Stimulated activated CD8-positive, alpha-beta memory T cell treated with anti-CD3 and anti-CD28 coated beads, Interleukin-15, amount 100 ng/mL, for 24 hours (primary cell): ENCODE measurements at places on chromosomes 13 and 19.

DNA sequence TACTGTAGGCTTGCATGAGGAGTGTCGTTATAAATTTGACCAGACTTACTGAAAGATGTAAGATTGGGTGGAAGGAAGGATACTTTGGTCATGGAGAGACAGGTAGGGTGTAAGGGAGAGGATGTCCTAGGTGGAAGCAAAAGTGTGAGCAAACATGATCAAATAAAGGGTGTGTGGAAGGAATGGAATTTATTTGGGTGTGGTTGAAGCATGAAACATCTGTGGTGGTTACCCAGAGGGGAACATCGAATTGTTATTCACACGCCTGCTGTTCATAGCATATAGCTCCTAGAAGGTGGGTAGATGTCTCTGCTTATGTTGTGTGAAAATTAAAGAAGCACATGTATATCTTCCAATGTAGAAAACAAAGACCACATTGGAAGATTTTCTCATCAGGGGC lies 157.7 kb downstream of the ATP8A2 start:
- no peak for DNase-seq

GRCh38 chr13:36712770-36713169 lies 39.0 kb downstream of the SERTM1 start:
- no peak for DNase-seq

- no peak for DNase-seq
Measured at GRCh38 chr13:97445522-97446187, 11.7 kb downstream of the RAP2A start.

GRCh38 chr13:104984296-104984818 lies 1551.1 kb downstream of the EFNB2 start:
- no peak for DNase-seq

DNA sequence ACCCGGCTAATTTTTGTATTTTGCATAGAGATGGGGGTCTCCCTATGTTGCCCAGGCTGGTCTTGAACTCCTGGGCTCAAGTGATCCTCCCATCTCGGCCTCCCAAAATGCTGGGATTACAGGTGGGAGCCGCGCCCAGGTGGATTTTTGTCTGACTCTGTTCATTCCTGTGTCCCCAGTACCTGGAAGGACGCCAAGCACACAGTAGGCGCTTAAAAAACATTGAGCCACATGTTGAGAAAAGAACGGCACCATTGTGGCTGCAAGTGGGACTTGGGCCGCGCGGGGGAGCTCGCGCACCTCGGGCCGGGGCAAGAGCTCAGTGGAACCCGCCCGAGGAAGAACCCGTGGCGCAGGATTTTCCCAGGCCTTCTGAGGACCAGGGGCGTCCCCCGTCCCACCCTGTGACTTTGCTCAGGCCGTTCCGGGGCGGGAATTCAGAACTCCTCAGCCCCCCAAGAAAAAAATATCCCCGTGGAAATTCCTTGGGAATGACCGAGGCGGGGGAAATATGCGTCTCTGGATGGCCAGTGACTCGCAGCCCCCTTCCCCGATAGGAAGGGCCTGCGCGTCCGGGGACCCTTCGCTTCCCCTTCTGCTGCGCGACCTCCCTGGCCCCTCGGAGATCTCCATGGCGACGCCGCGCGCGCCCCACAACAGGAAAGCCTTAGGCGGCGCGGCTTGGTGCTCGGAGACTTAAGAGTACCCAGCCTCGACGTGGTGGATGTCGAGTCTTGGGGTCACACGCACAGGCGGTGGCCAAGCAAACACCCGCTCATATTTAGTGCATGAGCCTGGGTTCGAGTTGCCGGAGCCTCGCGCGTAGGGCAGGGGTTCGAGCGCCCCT lies 1.4 kb upstream of the ICAM1 start:
- peak; percentile 77 for DNase-seq

GRCh38 chr13:36717966-36718545 lies 44.2 kb downstream of the SERTM1 start:
- no peak for DNase-seq

DNA sequence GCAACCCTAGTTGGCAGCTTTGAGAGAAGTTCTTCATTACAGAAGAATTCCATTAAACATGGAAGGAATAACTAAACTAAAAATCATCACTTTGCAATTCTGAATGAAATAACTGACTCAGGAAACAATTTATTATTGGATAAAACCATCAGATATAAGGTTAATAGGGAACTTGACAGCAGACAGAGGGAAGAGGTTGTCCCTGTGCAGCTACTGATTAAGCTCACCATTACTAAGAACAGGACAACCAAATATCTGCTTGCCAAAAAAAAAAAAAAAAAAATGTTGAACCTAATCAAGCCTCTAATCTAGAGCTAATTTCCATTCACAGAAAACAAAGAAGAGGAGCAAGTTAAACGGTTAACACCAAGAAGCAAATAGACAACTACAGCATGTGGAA lies 12.8 kb downstream of the N4BP2L2 start:
- no peak for DNase-seq

- no peak for DNase-seq
Measured at GRCh38 chr19:40623403-40624251, 22.5 kb downstream of the LTBP4 start.

- no peak for DNase-seq
Measured at GRCh38 chr13:43139211-43139610, 115.8 kb downstream of the DNAJC15 start.

DNA sequence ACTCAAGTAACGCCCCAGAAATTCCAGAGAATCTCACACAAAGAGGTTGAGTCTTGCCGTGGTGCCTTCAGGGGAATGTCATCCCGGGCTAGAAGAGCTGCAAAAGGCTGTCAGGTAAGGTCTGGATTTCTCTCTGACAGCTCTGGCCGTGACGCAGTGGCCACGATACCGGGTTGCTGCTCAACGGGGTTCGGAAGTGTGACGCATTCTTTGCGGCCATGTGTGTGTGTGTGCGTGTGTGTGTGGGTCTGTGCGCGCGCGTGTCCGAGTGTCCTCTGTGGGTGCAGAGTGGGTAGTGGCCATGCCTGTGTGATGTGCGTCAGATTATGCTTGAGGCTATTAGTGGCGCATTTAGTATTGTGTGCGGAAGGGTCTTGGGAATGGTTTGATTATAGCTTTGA lies 306 bp downstream of the ZNF540 start:
- peak; percentile 19 for DNase-seq
